ENCODE measurements at places on chromosomes 2 and 18. TPM values are rescaled to one million over a fixed set of nuclear protein-coding genes. Genes with fewer than 3 reads are reported as not detected.

The TSPYL6 gene
- not detected for total RNA-seq

The SERPINB5 gene
- total RNA-seq = not detected

The DES gene
- total RNA-seq = 7,652 TPM

The SCN1A gene
- not detected for total RNA-seq

The BOLL gene
- not detected for total RNA-seq

The REL gene
- total RNA-seq = 15.1 TPM

The LCLAT1 gene
- 22.3 TPM for total RNA-seq

The FAM110C gene
- 2.5 TPM for total RNA-seq

All from posterior vena cava (tissue), 2 donors.